ENCODE measurements at places on chromosomes 2 and 18.

- no peak for DNase-seq
- no peaks in the 10 kb centered on the region for H3K27me3 ChIP-seq
- no peak overlapping the region for H3K4me3 ChIP-seq
- H3K36me3 ChIP-seq: no peaks in the 10 kb centered on the region
- H3K4me1 ChIP-seq: no peaks in the 10 kb centered on the region
Measured at GRCh38 chr2:22124003-22124402, 1000.2 kb downstream of the TDRD15 start.

- no peak overlapping the region for H3K4me3 ChIP-seq
- no peaks in the 10 kb centered on the region for H3K27me3 ChIP-seq
- no peaks in the 10 kb centered on the region for H3K36me3 ChIP-seq
- no peak for DNase-seq
Measured at GRCh38 chr2:22347306-22347705, 1037.7 kb upstream of the KLHL29 start.

DNA sequence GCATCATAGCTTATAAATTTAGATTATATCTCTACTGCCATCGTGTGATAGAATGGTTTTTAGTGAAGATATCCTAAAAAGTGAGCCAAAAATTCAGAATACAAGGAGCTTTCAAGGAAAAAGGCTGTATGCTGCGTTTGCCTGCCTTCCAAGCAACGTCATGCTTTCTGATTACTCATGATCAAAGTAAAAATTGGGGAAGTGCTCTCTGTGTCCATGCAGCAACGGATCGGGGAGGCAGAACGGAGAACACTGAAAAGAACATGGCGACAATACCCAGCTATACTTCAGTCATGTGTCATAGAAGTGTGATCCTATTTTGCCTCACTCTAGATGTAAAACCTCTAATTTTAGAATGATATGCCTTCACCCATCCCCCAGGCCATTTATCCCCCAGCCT is 185.7 kb downstream of the SUCLG1 start:
- no peak overlapping the region for H3K4me3 ChIP-seq
- no peaks in the 10 kb centered on the region for H3K36me3 ChIP-seq

- no peak overlapping the region for H3K27ac ChIP-seq
- no peaks in the 10 kb centered on the region for H3K27me3 ChIP-seq
- DNase-seq: no peak
- peaks cover 4% of the 10 kb centered on the region for H3K4me1 ChIP-seq
- no peak overlapping the region for H3K4me3 ChIP-seq
Measured at GRCh38 chr18:48674758-48675351, 136.0 kb downstream of the CTIF start.

- H3K27ac ChIP-seq: no peak overlapping the region
- no peaks in the 10 kb centered on the region for H3K36me3 ChIP-seq
- no peak overlapping the region for H3K4me3 ChIP-seq
- no peak for DNase-seq
- no peaks in the 10 kb centered on the region for H3K27me3 ChIP-seq
Measured at GRCh38 chr2:112314856-112315255, 39.5 kb downstream of the ZC3H6 start.

- H3K27me3 ChIP-seq: no peaks in the 10 kb centered on the region
- no peaks in the 10 kb centered on the region for H3K36me3 ChIP-seq
- H3K4me1 ChIP-seq: peaks cover 7% of the 10 kb centered on the region
Measured at GRCh38 chr2:155033652-155034051, 335.2 kb downstream of the KCNJ3 start.

DNA sequence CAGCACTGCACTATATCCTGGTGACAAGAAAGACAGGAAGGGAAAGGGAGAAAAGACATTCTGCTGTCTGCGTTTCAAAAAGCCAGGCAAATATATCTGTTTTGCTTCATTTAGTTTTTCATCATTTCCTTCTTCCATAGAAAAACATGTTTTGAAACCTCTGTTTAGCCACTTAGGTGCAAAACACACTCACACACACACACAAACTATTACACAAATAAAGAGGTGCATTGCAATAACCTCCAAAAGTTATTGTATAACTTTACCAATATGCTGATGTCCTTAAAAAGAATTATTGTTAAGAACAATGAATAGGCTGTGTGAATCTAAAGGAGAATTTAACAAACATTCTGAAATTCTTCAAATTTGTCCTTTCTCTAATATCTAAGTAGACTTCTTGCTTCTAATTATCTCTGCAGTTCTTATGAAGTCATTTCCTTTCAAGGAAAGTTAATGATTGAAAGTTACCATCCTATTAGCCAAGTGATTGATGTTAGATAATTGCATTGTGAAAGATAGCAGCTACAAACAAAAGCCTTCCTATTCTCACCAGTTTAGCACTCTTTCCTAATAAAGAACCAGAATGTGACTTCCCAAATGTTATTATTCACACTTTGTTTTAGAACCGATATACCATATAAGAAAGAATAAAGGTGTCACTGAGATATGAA is 516.7 kb downstream of the KCNJ3 start:
- no peak for DNase-seq
- no peak overlapping the region for H3K4me3 ChIP-seq
- H3K27me3 ChIP-seq: no peaks in the 10 kb centered on the region
- no peak overlapping the region for H3K27ac ChIP-seq
- H3K36me3 ChIP-seq: no peaks in the 10 kb centered on the region

DNA sequence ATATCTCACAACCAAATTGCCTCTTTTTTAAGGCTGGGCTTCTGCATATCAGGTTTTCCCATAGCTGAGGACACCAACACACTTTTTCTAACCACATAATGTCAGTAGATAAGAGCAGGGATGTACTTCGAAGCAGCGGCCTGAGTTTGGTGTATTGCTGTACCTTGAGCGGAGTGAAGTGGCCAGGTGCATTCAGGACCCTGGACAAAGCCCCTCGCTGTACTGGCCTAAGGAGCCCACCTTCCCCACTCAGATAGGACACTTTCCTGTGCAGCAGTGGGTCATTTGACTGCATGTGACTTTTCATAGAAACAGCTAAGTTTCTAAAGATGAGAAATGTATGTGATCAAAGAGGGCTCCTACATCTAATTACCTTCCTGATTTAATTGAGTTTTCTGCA is 212.5 kb downstream of the GBX2 start:
- H3K4me3 ChIP-seq: no peak overlapping the region
- H3K27me3 ChIP-seq: no peaks in the 10 kb centered on the region
- peaks cover 7% of the 10 kb centered on the region for H3K4me1 ChIP-seq
- no peaks in the 10 kb centered on the region for H3K36me3 ChIP-seq

GRCh38 chr2:48600204-48600813 is 17.3 kb upstream of the GTF2A1L start:
- DNase-seq: peak; percentile 53
- no peak overlapping the region for H3K27ac ChIP-seq
- no peaks in the 10 kb centered on the region for H3K4me1 ChIP-seq
- no peak overlapping the region for H3K4me3 ChIP-seq
- H3K36me3 ChIP-seq: no peaks in the 10 kb centered on the region

DNA sequence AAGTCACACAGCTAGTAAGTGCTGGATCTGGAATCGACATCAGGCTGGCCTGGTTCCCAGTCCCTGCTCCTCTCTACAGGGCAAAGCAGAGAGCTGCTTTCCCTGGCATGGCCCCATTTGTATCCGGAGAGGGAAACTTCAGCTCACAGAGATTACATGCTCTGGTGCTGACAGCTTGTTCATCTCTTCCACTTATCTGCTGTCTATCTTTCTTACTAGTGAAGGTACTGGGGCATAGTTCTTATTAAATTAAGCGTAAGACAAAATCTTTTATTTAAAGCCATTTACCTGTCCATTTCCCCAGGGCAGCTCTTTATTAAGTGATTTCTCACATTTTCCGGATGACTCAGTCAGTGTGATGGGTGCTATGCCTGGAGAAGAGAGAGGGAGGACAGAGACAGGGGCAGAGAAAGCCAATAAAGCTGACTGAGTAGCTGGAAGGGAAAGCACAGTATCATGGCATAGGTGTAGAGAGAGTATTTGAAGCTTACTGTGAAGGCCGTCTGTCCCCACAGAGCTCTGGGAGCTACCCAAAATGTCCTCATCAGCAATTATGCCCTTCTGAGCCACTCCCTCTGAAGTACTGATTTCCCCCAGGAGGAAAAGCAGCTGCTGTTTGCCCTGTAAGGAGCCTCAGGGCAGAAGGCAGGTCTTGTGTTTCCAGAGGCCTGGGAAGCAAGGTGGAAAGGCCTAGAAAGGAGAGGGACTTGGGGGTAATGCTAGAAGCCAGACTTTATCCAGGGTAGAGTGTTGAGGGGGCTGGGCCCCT is 44.1 kb upstream of the EPAS1 start:
- peak overlapping the region; percentile 11 for H3K27ac ChIP-seq
- DNase-seq: peak; percentile 48
- no peaks in the 10 kb centered on the region for H3K36me3 ChIP-seq
- no peaks in the 10 kb centered on the region for H3K27me3 ChIP-seq

- peaks cover 5% of the 10 kb centered on the region for H3K4me1 ChIP-seq
- no peak overlapping the region for H3K27ac ChIP-seq
- H3K27me3 ChIP-seq: no peaks in the 10 kb centered on the region
- DNase-seq: no peak
- H3K36me3 ChIP-seq: no peaks in the 10 kb centered on the region
Measured at GRCh38 chr2:85601771-85602475, 575 bp downstream of the TMEM150A start.

DNA sequence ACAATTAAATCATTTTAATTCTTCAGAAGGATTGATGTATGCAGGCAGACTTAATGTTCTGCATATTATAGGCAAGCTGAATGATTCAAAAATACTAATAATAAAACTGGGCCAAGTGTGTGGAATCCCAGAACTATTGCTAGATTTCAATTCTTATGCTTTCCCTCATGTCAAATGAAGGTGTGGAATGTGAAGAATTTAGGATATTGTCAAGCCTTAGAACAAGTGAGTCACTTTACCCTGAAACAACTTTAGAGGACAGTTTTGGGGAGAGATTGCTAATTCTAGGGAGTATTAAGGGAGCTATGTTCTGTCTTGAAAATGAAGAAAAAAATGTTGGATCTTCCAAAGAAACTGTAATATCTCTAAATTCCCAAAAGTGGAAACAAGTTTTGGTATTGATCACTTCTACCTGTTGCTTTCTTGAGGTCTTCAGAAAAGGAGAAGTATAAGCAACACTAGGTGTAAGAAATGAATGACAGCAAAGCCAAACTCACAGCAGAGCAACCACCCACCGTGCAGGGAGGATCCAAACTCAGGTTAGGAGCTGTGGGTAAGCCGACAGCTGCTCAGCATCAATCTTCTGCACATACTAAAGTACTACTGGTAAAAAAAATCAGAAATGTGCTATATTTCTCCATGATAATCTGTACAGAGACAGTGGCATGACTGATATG is 818.1 kb downstream of the SLC4A3 start:
- H3K27ac ChIP-seq: no peak overlapping the region
- H3K27me3 ChIP-seq: no peaks in the 10 kb centered on the region
- H3K36me3 ChIP-seq: no peaks in the 10 kb centered on the region

- no peaks in the 10 kb centered on the region for H3K4me1 ChIP-seq
- H3K27me3 ChIP-seq: no peaks in the 10 kb centered on the region
Measured at GRCh38 chr2:32506446-32506845, 121.4 kb upstream of the TTC27 start.

GRCh38 chr2:112255875-112256274 is 1.0 kb upstream of the ZC3H8 start:
- H3K4me3 ChIP-seq: no peak overlapping the region
- H3K4me1 ChIP-seq: peaks cover 10% of the 10 kb centered on the region
- H3K27ac ChIP-seq: no peak overlapping the region

- no peaks in the 10 kb centered on the region for H3K36me3 ChIP-seq
- H3K4me1 ChIP-seq: no peaks in the 10 kb centered on the region
- H3K4me3 ChIP-seq: no peak within 1 kb of the TSS
Measured at GRCh38 chr18:11149441-11150270, at the start of gene PIEZO2. TSS of gene PIEZO2 (minus strand) at chr18:11149569. CDS start at chr18:11148588, 981 bp downstream.

DNA sequence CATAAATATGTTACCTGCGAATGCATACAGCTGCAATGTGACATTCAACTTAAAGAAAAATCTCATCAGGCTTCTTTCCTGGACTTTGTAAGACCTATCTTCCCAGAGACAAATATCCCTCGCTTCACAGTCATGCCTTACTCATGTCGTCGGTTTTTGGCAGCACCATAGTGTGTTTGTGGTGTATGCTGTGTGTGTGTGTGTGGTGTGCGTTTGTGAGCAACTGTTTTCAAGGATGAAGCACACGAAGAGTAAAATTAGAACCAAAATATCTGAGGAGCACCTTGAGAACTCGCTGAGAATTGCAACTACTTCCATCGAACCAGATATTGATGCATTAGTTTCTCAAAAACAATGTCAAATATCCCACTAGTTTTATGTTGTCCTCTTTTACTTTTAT is 56.9 kb downstream of the ASB1 start:
- no peaks in the 10 kb centered on the region for H3K36me3 ChIP-seq
- H3K27me3 ChIP-seq: no peaks in the 10 kb centered on the region
- no peak for DNase-seq
- no peak overlapping the region for H3K4me3 ChIP-seq

DNA sequence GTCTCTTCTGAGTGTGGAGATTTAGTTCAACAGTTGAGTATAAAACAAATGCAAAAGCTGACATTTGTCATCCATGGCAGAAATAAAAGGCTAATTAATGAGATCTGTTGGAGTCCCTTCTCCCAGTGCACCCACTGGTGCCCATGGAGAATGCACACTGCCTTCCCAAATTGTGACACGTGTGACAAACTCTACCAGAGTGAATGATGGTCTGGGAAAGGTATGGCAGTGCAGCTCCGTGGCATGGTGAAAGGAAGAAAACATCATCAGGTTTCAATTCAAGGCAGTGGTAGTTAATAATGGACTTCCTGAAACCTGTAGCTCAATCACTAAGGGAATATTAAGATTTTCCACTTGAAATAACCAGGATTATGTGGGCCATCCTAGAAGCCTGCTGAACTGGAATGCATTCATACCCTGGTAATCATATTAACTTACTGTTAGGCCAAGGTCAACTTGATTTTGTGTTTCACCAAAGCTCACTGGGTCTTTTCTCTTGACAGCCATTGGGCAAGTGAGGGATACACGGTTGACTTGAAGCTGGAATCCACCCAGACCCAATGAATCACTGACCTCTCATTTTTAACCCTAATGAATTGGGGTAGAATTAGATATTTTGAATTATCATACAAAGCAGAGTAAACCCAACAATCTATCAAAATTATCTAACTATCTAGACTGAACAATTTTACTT is 167.6 kb downstream of the AFF3 start:
- no peak for DNase-seq
- no peaks in the 10 kb centered on the region for H3K4me1 ChIP-seq
- no peak overlapping the region for H3K4me3 ChIP-seq
- no peaks in the 10 kb centered on the region for H3K27me3 ChIP-seq

- H3K4me3 ChIP-seq: 0 out of 2 replicates have a peak overlapping the region, but pooled peaks have one; percentile 6
- peak overlapping the region; percentile 80 for H3K27ac ChIP-seq
- peaks cover 45% of the 10 kb centered on the region for H3K4me1 ChIP-seq
- no peaks in the 10 kb centered on the region for H3K27me3 ChIP-seq
Measured at GRCh38 chr2:54549917-54550518, 93.9 kb downstream of the SPTBN1 start.

GRCh38 chr2:49514201-49514600 is 359.9 kb upstream of the FSHR start:
- no peak overlapping the region for H3K4me3 ChIP-seq
- H3K27me3 ChIP-seq: no peaks in the 10 kb centered on the region
- H3K27ac ChIP-seq: no peak overlapping the region

Measured in MM.1S (cell line).